Adrenal gland (tissue), 19 donors: ENCODE measurements at places on chromosomes 1 and 21. TPM values are rescaled to one million over a fixed set of nuclear protein-coding genes. Genes with fewer than 3 reads are reported as not detected.
A peak's percentile ranks its signal among the peaks of the same experiment; 100 is the strongest.

SLC2A5 gene
- 2.4 TPM for polyA plus RNA-seq

WDR64 gene
- polyA plus RNA-seq, result 0.24 TPM

ARTN gene
- 2.8 TPM for polyA plus RNA-seq

HES3 gene
- polyA plus RNA-seq, result not detected

HCRTR1 gene
- 3.5 TPM for polyA plus RNA-seq

KRTAP13-2 gene
- not detected for polyA plus RNA-seq

INAVA gene
- polyA plus RNA-seq, result 0.03 TPM

SERPINC1 gene
- polyA plus RNA-seq, result 0.49 TPM

GRCh38 chr1:47696404-47696736, 258.5 kb downstream of the FOXD2 start:
- no peak for DNase-seq

DNA sequence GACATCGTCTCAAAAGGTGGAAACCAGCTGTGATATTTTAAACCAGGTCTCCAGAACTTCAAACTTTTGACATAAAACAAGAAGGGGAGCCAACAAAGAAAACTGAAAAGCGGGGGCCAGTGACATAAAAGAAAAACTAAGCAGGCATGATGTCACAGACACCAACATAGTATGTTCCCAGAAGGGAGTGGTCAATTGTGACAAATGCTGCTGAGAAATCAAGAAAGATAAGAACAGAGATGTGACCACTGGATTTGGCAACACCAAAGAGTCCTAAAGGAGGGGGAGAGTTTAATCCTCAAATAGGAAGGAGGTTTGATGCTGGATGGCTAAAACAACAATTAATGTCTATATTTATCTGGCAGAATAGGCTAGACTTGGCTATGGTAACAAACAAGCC, 2.3 kb upstream of the RNF19B start:
- no peak for DNase-seq

GRCh38 chr1:205570173-205570501, 61.7 kb downstream of the ELK4 start:
- no peak for DNase-seq

- DNase-seq, result peak; percentile 60
These were observed 646 bp downstream of the MAPKAPK2 start for GRCh38 chr1:206685334-206685768.

- DNase-seq, result peak; percentile 29
These were observed 33.3 kb downstream of the DNTTIP2 start for GRCh38 chr1:93845538-93846205.

- no peak for DNase-seq
These were observed 754.8 kb upstream of the ADAMTS5 start for GRCh38 chr21:27721675-27722074.

DNA sequence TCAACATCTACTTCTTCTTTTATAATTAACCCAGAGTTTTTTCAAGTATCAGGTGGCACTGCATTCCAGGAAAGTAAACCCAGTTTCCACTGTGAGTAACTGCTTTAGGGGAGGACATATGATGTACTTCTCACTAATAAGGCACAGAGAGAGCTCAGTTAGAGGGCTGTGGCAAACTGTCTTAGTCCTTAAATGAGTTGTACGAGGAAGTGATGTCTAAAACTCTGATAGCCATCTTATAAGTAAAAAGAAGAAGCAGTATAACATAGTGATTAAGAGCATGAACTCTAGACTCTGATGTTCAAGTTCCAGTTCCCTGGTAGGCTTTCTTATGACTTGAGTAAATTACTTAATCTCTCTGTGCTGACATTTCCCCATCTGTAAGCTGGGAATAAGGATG, 58.7 kb upstream of the PTGS2 start:
- DNase-seq, result no peak

DNA sequence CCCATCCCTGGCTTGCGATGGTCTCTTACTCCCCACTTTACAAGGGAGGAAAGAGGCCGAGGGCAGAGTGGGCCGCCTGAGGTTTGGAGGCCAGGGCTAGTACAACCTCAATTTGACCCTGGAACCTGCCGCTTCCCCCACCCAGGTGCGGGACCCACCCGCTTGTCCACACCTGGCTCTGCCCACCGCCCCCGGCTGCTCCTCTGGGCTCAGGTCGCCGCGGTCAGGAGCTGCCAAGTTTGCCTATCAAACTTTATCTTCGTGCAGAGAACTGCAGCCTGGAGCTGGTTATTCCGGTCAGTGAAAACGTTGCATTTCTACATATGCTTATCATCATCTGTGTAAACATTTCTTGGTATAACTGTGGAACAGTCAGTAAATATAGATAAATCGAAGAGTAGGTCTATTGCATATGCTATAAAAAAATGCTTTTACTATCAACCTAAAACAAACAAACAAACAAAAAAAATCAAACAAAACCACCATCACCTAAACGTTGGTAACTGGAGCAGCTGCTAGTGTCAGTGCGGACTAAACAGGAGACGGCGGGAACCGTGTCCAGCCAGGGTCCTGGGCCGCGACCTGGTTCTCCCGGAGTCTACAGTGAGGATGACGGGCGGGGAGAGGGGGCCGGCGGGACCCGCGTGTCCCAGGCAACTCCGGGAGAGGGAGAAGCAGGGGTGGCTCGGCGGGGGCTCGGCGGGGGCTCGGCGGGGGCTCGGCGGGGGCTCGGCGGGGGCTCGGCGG, 906 bp upstream of the ADARB1 start:
- DNase-seq, result peak; percentile 34

GRCh38 chr1:221690858-221691257, 51.0 kb downstream of the DUSP10 start:
- no peak for DNase-seq

- DNase-seq, result no peak
These were observed 88.5 kb upstream of the GPR88 start for GRCh38 chr1:100449477-100449876.

GRCh38 chr1:160030657-160031364, 979 bp downstream of the PIGM start:
- DNase-seq, result peak; percentile 28

DNA sequence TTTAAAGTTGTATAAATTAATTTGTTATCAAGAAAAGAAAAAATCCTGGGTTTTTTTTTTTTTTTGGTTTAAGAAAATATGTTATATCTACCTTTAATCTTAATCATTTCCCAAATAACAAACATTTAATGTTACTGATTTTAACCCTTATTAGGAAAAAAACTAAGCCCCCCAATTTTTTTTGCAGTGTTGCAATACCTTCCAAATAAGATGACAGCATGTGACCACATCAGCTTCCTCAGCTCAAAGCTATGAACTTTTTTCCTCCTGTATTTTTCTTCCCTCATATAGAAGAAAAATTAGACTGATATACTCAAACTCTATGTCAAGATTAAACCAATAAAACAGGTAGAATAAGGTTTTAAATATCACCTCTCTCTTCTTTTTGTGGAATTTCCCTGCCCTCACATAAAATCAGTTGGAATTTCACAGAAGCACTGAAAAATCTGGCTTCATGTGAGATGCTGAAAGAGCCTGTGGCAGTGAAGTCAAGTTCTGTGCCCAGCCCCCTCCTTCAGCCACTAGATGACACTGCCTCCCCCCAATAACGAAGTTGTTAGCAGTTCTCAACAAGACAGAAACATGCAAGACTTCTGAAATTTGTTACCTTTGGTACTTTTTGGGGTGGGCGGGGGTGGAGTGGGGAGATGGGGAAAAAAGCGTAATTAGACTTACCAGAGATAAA, 9.6 kb upstream of the SMYD2 start:
- DNase-seq, result no peak

- DNase-seq, result no peak
These were observed at the start of gene C4BPB for GRCh38 chr1:207088701-207089626. Gene C4BPB (plus strand): TSS chr1:207088860. CDS start chr1:207089532, 672 bp downstream.

DNA sequence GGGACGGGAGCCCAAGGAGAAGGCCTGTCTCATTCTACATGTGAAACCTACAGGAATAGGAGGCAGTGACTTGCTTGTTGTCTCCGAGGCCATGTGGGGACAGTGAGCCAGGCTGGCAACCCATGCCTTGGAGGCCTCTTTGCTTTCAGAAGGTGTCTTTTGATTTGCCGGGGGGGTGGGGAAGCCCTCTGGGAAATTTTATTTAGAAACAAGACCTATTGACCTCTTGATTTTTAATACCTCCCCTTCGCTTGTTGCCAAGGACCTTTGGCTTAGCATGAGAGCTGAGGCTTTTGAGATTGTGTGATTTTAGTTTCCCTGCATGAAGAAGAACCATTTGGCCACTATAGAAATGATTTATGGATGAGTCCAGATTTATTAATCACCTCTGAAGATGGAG, 4.1 kb downstream of the ARMH1 start:
- no peak for DNase-seq

DNA sequence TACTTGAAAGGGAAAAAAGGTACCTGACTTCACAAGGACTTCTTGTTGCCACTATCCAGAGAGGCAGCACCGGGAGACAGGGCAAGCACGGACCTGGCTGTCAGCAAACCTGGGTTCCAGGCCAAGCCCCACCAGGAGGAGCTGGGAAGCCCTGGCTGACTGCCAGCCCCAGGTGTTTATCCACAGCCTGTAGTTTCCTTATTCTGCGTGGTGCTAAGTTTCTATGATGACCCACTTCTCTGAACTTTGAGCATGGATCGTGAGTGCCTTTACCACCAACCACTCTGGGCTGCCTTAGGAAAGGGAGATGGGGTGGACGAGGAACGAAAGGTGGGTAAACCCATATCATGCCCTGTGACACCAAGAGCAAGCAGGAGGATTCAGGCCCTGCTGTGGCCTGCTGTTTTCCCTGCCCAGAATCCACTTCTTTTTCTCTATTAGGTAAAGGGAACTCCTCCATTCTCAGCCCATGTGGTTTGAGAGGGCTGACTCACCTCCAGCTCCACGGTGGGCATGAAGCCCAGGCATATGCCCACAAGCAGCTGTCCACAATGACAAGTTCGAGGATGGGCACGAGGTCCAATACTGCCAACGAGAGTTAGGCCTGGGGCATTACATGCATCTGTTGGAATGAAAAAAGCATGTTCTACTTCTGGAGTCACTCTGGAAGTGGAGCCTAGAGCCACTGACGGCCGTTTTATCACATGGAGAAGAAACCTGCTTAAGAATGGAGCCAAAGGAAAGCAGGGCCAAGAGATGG, 20.3 kb downstream of the TSPAN2 start:
- no peak for DNase-seq

GRCh38 chr1:241994171-241994570, 4.7 kb downstream of the MAP1LC3C start:
- no peak for DNase-seq

DNA sequence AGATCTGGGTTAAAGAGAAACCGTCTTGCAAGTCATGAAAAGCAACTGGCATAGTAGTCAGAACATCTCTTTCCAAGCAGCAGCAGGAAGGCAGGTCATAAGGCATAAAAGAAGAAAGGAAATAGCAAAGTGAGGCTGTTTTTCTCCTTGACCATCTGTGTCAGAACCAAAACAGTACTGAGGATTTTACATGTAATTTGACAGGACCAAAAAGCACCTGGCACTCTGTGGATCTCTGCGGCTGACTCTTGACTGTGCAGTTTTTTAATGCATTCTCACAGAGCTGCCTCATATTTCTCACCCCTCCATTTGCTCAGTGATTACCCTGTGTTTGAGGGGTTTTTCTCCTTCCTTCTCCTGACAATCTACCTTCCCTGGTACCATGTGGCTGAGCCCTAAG, 17.7 kb downstream of the TBX15 start:
- DNase-seq, result no peak

GRCh38 chr1:171912509-171913175, 71.3 kb downstream of the DNM3 start:
- no peak for DNase-seq

DNA sequence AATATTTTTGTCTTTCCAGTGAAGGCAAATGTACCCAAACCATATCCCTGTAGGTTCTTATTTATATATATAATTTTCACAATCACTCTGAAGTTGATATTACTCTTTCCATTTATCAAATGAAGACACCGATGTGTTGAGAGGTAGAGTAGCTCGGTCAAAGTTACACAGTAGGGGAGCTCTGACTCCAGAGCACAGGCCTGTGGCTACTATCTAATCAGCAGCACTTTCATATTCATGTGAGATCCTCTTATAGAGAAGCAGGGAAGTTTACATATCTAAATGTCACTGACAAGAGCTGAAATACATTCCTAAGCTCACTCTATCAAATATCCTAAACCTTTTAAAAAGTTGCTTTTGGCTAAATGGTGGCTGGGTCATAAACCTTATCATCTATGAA, 241.1 kb upstream of the B3GALT2 start:
- DNase-seq, result no peak

GRCh38 chr1:37156646-37157045, 122.3 kb upstream of the GRIK3 start:
- DNase-seq, result no peak

GRCh38 chr1:21439721-21440629, at the start of gene NBPF3:
Gene NBPF3 (plus strand): TSS chr1:21440137. CDS start chr1:21445087, 4,950 bp downstream.
- peak; percentile 88 for DNase-seq

DNA sequence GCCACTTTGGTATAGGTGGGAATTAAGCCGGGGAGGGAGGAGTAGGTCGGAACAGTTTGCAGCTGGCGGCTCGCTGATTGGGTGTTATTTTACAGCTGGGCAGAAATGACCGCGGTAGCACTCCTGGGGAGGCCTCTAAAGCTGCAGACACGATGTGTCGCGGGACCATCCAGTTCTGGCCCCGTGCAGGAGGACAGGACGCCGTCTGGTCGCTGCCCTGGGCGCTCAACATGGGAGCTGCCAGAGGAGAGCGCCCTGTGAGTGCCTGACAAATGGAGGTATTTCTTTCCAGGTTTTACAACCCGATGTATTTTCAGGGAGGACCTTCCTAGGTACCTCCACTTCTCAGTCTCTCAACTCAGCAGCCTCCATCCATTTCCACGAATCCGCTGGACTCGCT, 46.2 kb downstream of the CDC7 start:
- DNase-seq, result no peak

- no peak for DNase-seq
These were observed 43.6 kb upstream of the A3GALT2 start for GRCh38 chr1:33364565-33364918.

DNA sequence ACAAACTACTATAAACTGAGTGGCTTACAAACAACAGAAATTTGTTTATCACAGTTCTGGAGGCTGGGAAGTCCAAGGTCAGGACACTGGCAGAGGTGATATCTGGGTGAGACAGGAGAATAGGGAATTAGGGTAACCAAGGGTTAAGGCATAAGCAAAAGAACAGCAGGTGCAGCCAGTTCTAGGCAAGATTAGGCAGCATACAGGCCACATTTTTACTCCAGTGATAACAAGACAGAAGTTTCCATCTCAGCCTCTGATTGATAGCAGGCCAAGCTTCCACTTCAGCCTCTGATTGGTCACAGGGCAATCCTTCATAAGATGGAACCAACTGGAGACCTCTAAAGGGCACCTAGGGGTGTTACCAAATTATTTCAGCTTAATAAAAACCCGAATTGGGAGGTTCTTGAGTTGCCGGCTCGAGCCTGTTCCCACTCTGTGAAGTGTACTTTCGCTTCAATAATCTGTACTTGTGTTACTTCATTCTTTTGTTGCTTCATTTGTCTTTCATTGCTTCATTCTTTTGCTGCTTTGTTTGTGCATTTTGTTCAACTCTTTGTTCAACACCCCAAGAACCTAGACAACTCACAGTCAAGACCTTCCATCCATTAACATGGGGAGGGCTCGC, 185.6 kb downstream of the TOMM20 start:
- no peak for DNase-seq

- no peak for DNase-seq
These were observed 1028.6 kb upstream of the PRMT6 start for GRCh38 chr1:106027871-106028270.

DNA sequence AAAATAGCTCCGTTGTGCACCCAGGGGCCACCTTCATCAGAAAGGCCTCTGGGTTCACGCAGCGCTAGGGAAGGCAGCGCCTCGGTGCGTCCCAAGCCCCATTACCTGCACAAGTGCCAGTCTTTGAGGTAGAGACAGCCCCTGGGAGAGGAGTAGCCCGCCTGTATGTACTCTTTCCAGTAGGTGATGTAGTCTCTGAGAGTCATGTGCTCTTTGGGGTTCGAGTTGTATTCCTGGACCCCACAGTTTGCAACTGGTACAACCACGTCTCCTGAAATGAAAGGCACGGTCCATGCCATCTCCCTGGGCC, 601 bp downstream of the JMJD4 start:
- no peak for DNase-seq
